ENCODE measurements at places on chromosomes 16 and 17.
A peak's percentile ranks its signal among the peaks of the same experiment; 100 is the strongest.

GRCh38 chr17:57085448-57086068 lies 512 bp downstream of the AKAP1 start:
- peak; percentile 29 for DNase-seq

DNA sequence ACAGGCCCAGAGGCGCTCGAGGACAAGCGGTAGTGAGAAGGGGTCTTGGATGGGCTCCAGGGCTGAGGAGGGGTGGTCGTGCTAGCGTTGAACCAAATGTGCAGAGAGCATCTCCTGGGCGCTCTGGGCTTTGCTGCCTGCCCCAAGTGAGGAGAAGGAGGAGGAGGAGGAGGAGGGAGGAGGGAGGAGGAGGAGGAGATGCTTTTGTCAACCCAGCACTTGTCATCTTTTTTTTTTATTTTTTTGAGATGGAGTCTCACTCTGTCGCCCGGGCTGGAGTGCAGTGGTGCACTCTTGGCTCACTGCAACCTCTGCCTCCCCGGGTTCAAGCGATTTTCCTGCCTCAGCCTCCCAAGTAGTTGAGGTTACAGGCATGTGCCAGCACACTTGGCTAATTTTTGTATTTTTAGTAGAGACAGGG lies 59.8 kb downstream of the PGS1 start:
- no peak for DNase-seq

DNA sequence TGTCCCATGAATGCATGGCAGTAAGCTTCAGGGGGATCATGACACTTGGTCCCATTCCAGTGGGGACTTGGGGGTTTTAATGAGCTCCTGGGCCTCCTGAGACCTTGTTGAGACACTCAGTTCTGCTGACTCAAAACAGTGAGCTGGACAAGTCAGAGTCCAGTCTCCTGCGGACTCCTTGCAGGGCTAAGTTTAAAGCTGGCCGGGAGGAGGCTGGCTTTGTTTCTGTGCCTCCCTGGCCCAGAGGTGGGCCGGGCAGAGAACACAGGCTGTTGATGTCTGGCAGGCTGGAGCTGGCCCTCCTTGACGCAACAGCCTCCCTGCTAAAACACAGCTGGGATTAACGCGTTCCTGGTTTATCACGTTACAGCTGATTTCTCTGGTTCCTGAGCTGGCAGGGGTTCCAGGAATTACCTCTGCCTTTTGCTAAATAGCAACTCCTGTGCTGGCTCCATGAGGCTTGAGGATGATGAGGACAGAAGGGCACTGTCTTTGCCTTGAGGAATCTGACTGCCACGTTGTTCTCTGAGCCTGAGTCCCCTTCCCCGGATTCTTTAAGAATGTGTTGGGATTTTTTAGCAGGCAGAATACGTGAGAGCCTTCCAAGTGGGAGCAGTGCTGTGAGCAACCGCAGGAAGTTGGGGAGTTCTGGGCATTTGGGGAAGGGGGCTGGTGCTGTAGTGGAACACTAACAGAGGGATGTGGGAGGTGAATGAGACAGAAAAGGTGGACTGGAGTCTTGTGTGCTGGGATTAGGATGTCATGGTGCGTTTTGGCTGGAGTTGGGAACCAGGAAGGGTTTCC lies 2.0 kb downstream of the GPT2 start:
- DNase-seq = no peak

DNA sequence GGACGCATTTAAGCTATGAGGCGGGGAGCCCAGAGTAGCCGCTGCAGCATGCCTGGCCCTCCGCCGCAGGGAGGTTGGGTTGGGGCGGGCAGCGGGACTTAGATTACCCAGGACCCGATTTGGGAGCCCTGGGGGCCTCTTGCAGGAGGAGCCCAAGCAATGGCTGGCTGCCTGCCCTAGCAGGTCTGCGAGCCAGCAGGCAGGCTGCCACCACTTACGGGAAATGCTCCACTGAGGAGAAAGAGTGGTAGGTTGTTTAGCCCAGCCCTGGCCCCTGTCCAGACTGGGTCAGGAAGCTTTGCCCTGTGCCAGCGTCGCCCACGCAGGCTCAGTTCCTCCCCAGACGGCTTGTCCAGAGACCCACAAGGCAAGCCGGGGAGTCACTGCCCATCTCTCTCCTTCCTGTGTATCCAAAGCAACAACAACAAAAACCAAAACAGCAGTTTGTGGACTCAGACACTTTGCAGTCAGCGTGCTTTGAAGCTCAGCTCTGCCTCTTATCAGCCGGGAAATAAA lies 10.3 kb upstream of the TVP23A start:
- peak; percentile 70 for DNase-seq

GRCh38 chr17:57379237-57379894 lies 123.0 kb downstream of the MSI2 start:
- no peak for DNase-seq

- DNase-seq = no peak
Observed at GRCh38 chr17:34099859-34100515, 155.1 kb upstream of the CCL2 start.

DNA sequence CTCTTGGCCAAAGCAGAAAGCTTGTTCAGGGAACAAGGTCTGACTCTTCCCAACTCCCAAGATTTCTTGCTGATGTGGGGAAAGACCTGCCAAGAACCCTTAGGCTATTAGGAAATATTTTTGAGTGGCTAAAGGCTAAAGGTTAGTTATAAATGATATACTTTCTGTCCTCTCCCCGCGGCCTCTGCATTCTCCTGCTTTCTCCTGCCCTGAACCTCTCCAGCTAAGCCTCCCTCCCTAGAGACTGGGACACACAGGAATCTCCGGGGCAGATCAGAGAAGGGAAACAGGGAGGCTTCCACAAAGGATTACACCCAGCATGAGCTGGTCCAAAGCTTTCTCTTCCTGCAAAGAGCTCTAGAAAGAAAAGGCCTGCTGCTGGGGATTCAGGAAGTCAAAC lies 2.3 kb downstream of the SLC43A2 start:
- DNase-seq = no peak

- no peak for DNase-seq
Observed at GRCh38 chr16:16032271-16032979, 83.0 kb downstream of the ABCC1 start.

DNA sequence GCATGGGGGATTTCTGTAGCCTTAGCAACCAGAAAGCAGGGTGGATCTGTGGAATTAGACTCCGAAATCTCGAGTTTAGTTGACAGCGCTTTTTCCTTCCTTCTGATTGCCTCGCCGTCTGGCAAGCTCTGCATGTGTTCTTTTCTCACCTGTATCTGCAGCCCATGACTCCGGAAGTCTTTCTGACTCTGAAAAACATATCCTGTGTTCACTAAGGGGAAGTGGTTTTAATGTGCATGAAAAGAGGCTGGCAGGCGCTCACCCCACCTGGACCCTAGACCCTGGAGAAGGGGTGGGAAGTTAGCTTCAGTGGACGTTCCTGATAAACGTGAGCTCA lies 158.5 kb downstream of the RPTOR start:
- DNase-seq = no peak

Measured in NCI-H1105 (cell line).